ENCODE measurements at places on chromosomes 2 and 18. TPM values are rescaled to one million over a fixed set of nuclear protein-coding genes. Genes with fewer than 3 reads are reported as not detected.

DNA sequence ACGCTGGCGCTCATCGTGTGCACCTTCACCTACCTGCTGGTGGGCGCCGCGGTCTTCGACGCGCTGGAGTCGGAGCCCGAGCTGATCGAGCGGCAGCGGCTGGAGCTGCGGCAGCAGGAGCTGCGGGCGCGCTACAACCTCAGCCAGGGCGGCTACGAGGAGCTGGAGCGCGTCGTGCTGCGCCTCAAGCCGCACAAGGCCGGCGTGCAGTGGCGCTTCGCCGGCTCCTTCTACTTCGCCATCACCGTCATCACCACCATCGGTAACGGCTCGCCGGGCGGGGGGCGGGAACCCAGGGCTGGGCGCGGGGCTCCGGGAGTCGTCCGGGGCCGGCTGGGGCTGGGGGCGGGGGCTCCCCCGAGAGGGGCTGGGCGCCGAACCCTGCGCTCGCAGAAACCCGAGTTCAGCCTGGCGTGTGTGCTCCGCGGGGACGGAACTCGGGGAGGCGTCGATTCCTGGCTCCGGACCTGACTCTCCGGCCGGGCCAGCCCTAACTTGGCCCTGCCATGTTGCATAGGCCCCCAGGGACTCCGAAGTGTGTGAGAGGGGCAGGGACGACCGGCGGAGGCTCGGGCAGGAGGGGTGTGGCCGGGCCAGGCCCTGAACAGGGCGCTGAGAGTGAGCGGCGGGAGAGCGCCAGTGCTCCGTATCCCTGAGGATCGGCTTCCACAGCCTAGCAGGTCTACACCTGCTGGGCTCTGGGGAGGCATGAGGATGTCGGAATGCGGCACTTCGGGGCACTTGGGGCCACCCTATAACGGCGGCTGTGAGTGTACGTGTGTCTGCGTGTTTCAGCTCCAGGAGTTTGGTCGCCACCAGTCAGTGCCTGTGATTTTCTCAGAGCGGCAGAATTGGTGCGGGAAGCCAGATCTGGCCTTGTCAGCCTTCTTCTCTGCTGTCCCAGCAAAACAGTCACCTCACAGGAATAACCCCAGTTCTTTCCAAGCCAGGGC lies 651 bp downstream of the KCNK3 start:
- H3K4me1 ChIP-seq, result peaks cover 5% of the 10 kb centered on the region
- peaks cover 32% of the 10 kb centered on the region for H3K27me3 ChIP-seq
- H3K27ac ChIP-seq, result no peak overlapping the region
- no peaks in the 10 kb centered on the region for H3K36me3 ChIP-seq
- no peak for DNase-seq

SETBP1 gene
- total RNA-seq, result 11.8 TPM

MEP1B gene
- 4.6 TPM for total RNA-seq

DNA sequence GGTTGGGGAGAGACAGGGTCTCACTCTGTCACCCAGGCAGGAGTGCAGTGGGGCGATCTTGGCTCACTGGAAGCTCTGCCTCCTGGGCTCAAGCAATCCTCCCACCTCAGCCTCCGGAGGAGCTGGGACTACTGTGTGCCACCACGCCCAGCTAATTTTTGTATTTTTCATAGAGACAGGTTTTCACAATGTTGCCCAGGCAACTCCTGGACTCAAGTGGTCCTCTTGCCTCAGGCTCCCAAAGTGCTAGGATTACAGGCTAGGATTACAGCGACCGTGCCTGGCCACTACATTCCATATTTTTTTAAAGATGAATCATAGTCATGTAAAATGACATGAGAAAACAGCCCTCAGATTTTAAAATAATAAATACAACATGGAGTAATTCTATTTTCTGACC lies 32.3 kb downstream of the CWC22 start:
- no peak overlapping the region for H3K4me3 ChIP-seq
- no peak overlapping the region for H3K27ac ChIP-seq
- H3K4me1 ChIP-seq, result no peaks in the 10 kb centered on the region
- H3K36me3 ChIP-seq, result no peaks in the 10 kb centered on the region
- no peaks in the 10 kb centered on the region for H3K27me3 ChIP-seq
- DNase-seq, result no peak

ELAC1 gene
- 11.3 TPM for total RNA-seq

SH2D6 gene
- total RNA-seq, result 9.2 TPM

DNA sequence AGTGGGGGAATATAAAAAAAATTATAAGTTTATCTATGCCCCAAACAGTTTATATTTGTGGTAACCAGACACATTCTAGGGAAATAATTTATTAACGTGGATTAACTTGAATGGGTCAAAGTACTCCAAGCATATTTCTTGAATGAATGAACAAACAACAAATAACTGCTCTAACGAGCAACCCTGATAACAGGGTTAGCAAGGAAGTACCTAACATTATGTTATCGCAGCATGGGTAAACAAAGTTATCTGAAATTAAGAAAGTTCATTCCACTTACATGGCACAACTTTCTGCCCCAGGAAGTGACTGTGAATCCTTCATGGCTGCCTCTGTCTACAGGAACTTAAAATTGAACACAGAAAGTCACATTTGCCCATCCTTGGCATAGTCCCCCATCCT lies 812.9 kb upstream of the ACVR2A start:
- H3K27me3 ChIP-seq, result no peaks in the 10 kb centered on the region
- no peak overlapping the region for H3K4me3 ChIP-seq
- DNase-seq, result no peak
- no peak overlapping the region for H3K27ac ChIP-seq
- H3K36me3 ChIP-seq, result no peaks in the 10 kb centered on the region

FBXO41 gene
- total RNA-seq, result 2.4 TPM

- no peak overlapping the region for H3K27ac ChIP-seq
- no peaks in the 10 kb centered on the region for H3K27me3 ChIP-seq
- no peak overlapping the region for H3K4me3 ChIP-seq
- no peaks in the 10 kb centered on the region for H3K36me3 ChIP-seq
- no peaks in the 10 kb centered on the region for H3K4me1 ChIP-seq
Measured at GRCh38 chr18:45282101-45282812, 333.0 kb upstream of the SLC14A2 start.

C2orf72 gene
- total RNA-seq, result 82.5 TPM

DNA sequence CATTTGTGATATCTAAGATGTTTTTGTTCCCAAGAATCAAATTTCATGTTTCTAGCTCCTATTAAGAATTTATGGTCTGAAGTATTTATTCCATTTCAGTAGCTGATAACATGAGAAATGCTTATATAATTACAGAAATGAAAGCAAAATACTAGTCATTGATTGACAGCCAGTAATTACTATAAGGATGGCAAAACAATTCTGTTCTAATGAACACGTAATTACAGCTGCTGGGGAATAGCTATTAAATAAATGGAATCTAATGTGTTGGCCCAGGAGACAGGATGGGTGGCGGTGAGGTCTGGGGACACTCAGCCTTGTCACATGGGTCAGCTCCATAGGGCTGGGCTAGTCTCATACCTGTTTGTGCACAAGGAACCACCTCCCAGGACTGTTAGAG lies 263.5 kb downstream of the FHOD3 start:
- no peaks in the 10 kb centered on the region for H3K4me1 ChIP-seq
- H3K27me3 ChIP-seq, result no peaks in the 10 kb centered on the region
- no peak for DNase-seq
- no peak overlapping the region for H3K4me3 ChIP-seq
- H3K36me3 ChIP-seq, result no peaks in the 10 kb centered on the region
- no peak overlapping the region for H3K27ac ChIP-seq

ARL4C gene
- 4.9 TPM for total RNA-seq

CHRND gene
- not detected for total RNA-seq

DNA sequence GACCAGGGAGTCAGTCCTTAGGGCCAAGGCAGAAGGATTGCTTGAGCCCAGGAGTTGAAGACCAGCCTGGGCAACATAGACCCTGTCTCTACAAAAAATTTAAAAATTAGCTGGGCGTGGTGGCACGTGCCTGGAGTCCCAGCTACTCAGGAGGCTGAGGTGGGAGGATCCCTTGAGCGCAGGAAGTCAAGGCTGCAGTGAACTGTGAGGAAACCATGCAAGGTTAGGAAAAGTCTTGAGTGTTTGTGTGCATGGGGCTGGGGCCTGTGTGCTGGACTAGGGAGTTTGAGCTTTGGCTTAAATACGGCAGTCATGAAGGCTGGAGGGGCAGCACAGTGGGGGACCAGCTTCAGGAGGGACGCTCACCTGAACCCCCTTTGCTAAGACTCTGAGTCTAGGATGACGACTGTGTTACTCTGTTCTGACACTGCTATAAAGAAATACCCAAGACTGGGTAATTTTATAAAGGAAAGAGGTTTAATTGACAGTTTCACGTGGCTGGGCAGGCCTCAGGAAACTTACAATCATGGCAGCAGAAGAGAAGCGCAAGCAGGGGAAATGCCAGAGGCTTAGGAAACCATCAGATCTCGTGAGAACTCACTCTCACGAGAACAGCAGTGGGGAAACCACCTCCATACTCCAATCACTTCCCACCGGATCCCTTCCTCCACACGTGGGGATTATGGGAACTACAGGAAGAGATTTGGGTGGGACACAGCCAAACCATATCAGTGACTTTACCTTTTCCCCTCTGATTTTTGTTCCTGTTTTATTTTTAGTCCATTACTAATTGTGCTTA lies 39.4 kb downstream of the GORASP2 start:
- DNase-seq, result no peak
- H3K4me3 ChIP-seq, result no peak overlapping the region
- no peak overlapping the region for H3K27ac ChIP-seq
- H3K36me3 ChIP-seq, result no peaks in the 10 kb centered on the region
- H3K4me1 ChIP-seq, result no peaks in the 10 kb centered on the region
- no peaks in the 10 kb centered on the region for H3K27me3 ChIP-seq

TNFRSF11A gene
- total RNA-seq, result 80.6 TPM

- H3K4me1 ChIP-seq, result no peaks in the 10 kb centered on the region
- no peak for DNase-seq
- peaks cover 4% of the 10 kb centered on the region for H3K36me3 ChIP-seq
- H3K27me3 ChIP-seq, result no peaks in the 10 kb centered on the region
- no peak overlapping the region for H3K4me3 ChIP-seq
Measured at GRCh38 chr2:138565230-138565598, 63.6 kb downstream of the SPOPL start.

DNA sequence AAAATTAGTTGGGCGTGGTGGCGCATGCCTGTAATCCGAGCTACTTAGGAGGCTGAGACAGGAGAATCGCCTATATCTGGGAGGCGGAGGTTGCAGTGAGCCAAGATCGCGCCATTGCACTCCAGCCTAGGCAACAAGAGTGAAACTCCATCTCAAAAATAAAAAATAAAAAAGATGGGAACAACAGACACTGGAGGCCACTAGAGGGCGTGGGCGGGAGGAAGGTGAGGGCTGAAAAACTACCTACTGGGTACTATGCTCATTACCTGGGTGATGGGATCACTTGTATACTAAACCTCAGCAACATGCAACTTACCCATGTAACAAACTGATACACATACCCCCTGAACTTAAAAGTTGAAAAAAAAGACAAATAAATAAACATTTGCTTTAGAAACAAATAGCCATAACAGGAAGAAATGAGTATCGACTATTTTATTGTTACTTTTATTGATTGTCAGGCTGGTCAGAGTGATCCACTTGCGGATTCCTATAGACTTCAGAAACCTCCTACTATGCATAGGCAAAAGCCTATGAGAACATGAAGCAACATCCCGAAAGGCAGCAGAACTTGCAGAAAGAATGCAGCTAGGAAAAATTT lies 61.0 kb downstream of the TMEM163 start:
- no peak overlapping the region for H3K4me3 ChIP-seq
- H3K27ac ChIP-seq, result no peak overlapping the region
- no peaks in the 10 kb centered on the region for H3K27me3 ChIP-seq
- H3K4me1 ChIP-seq, result no peaks in the 10 kb centered on the region
- DNase-seq, result no peak

DNA sequence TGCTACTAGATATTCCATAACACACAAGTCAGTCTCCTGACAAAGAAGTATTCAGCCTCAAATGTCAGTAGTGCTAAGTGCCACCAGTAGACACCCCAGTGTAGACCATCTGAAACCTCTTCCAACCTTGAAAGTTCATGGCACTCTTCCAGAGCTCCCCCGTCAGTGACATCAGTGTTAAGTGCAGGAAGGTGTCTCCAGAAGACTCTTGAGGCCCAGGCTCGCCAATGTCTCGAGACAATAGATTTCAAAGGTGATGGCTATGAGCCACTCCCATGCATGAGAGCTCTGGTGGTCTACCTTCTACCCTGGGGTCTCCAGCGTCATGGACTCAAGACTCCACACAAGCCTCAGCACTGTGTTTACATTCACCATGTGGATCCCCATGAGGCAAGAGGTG lies 183.8 kb downstream of the SMAD2 start:
- no peak overlapping the region for H3K27ac ChIP-seq
- H3K27me3 ChIP-seq, result no peaks in the 10 kb centered on the region
- H3K36me3 ChIP-seq, result no peaks in the 10 kb centered on the region
- H3K4me3 ChIP-seq, result no peak overlapping the region
- no peaks in the 10 kb centered on the region for H3K4me1 ChIP-seq
- no peak for DNase-seq

DUSP19 gene
- 2.0 TPM for total RNA-seq

All from colonic mucosa (tissue), 4 donors.